Uterus (tissue), 4 donors: ENCODE measurements at places on chromosomes 4 and X.
A peak's percentile ranks its signal among the peaks of the same experiment; 100 is the strongest.

- DNase-seq = no peak
Measured at GRCh38 chrX:106178826-106179225, 10.7 kb downstream of the PWWP3B start.

- DNase-seq = no peak
Measured at GRCh38 chrX:12614266-12614665, 176.9 kb upstream of the PRPS2 start.

GRCh38 chr4:140808256-140808655 is 52.1 kb upstream of the TBC1D9 start:
- no peak for DNase-seq

DNA sequence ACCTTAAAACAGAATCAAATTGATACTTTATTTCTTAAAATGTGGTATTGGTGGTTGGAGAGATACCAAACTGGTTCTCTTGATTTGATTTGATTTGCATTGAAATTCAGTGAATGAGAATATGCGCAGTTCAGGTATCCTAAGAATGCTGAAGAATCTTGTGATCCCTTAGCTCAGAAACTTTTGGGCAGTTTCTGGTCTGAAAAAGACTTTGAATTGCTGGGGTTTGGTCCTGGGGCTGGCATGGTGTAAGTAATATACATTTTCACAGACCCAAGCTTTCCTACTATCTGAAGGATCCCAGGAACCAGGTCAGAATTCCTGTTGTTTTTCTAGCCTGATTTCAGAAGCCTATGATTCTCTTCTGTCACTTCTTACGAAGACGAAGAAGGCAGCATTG is 6.6 kb downstream of the RAB33B start:
- DNase-seq = no peak

DNA sequence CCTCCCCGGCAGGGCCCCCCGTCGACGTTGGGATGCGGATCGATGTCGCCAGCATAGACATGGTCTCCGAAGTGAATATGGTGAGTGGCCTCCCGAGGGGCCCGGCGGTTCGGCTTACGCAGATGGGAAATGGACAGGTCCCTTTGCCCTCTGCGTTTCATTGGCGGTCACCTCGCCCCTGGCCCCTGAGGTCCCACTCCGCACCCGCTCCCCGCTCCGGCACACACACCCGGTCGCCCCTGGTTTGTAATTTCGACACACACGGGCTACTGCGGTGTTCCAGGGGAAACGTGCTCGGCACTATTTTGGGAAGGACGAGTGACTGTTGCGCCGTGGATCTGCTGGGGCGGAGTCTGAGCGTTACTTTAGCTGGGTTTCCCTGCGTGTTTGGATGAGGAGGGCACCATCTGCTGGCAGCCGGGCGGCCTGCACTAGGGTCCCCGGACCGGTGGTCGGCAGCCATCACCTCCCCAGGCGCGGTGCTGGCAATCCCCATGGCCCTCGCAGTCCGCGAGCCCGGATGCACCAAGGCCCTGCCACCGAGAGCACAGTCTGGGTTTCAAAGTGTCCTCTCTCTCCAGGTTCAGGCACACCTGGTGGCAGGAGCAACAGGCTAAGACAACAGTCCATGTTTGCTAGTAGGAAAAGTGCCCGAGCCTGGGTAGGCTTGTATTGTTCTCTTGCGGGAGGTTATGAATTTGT is 1.2 kb downstream of the GABRB1 start:
- DNase-seq = peak; percentile 45

DNA sequence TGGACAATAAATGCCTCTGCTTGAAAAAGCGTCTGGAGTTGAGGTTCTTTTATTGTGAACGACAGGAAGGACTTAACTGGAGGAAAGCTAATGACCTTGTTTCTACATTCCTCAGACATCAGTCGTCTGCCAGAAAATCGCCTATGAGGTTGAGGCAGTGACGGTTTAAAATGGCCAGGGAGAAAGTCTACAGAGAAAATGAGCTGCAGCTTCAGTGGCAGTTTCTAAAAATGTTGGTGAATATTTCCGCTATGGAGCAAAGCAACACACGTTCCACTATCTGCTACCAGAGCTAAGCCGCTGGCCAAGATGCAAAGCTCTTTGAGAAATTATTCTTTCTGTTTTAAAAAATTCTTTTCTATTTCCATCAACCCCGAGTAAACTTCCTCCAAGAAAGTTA is 116.9 kb upstream of the GALNT7 start:
- no peak for DNase-seq

GRCh38 chr4:166274136-166274761 is 401.2 kb downstream of the TLL1 start:
- no peak for DNase-seq

GRCh38 chr4:172819353-172819752 is 349.3 kb upstream of the GALNT7 start:
- DNase-seq = no peak

- DNase-seq = no peak
Measured at GRCh38 chrX:37662181-37662580, 23.4 kb upstream of the XK start.
